ENCODE measurements at places on chromosomes 13 and 19. TPM values are rescaled to one million over a fixed set of nuclear protein-coding genes. Genes with fewer than 3 reads are reported as not detected.

DNA sequence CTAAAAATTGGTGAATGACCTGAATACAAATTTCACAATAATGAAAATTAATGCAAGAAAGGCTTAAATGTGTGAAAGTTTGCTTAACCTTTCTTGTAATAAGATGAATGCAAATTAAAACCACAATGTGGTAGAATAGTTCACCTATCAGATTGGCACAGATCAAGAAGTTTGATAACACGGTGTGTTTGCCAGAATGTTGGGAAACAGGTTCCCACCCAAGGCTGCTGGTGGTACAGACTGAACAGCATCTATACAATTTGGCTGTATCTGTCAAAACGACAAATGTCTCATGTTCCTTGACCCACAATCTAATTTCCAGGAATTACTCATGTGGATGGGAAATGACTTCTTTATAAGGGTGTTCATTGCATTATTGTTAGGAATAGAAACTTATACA lies 8.6 kb upstream of the IRS2 start:
- H3K4me1 ChIP-seq = peaks cover 4% of the 10 kb centered on the region
- H3K27me3 ChIP-seq = peaks cover 23% of the 10 kb centered on the region
- DNase-seq = no peak
- no peak overlapping the region for H3K27ac ChIP-seq

Gene CYP4F8
- total RNA-seq = not detected

Gene ZNF723
- not detected for total RNA-seq

Gene CHST8
- not detected for total RNA-seq

Gene GZMM
- total RNA-seq = 58.5 TPM

DNA sequence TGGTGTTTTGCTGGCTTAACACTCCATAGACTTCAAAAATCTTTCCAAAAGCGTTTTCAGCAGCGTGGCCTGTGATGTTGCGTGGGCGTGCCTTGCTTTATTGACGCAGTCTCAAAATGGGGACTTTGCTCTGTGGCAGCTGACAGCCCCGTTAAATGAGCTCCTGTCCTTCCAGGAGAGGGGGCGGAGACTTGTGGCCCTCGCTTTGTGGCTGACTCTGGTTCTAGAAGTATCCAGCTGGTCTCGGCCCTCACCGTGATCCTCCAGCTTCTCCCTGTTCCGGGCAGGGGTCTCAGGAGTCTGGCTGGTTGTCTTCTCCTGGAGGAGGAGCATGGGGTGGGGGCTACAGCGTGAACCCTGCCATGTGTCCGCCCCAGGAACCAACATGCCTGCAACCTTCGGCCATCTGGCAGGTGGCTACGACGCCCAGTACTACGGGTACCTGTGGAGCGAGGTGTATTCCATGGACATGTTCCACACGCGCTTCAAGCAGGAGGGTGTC lies 8.4 kb upstream of the ZNF554 start:
- H3K36me3 ChIP-seq = peaks cover 7% of the 10 kb centered on the region
- no peak overlapping the region for H3K4me3 ChIP-seq
- no peak for DNase-seq
- H3K27me3 ChIP-seq = no peaks in the 10 kb centered on the region

Gene MZT1
- 34.5 TPM for total RNA-seq

Gene KLF2
- total RNA-seq = 0.94 TPM
